ENCODE measurements at places on chromosomes 5 and 9. TPM values are rescaled to one million over a fixed set of nuclear protein-coding genes. Genes with fewer than 3 reads are reported as not detected.

CDKN2B-AS1 gene
- total RNA-seq, result 0.75 TPM

TUT7 gene
- total RNA-seq, result 37.5 TPM

SLC4A9 gene
- not detected for total RNA-seq

PRDM9 gene
- total RNA-seq, result not detected

FAT2 gene
- not detected for total RNA-seq

CHSY3 gene
- total RNA-seq, result 6.9 TPM

SUSD3 gene
- total RNA-seq, result 0.09 TPM

C5 gene
- total RNA-seq, result 1.6 TPM

LAMC3 gene
- under 0.01 TPM for total RNA-seq

MRRF gene
- total RNA-seq, result 34.9 TPM

RAD50 gene
- total RNA-seq, result 13.8 TPM

SLC6A18 gene
- not detected for total RNA-seq

RGMB gene
- 17.4 TPM for total RNA-seq

KIF4B gene
- 0.27 TPM for total RNA-seq

PKD2L2 gene
- total RNA-seq, result not detected
